Bronchus fibroblast of lung (primary cell): ENCODE measurements at places on chromosomes 1 and 21. TPM values are rescaled to one million over a fixed set of nuclear protein-coding genes. Genes with fewer than 3 reads are reported as not detected.

Gene CSF3R
- total RNA-seq: not detected in 2 replicates

Gene CCDC27
- not detected in 2 replicates for total RNA-seq

Gene ST7L
- total RNA-seq: 11.6 and 13.4 TPM in 2 replicates

Gene RC3H1
- 7.4 and 7.9 TPM in 2 replicates for total RNA-seq

Gene C1orf56
- 3.0 and 3.4 TPM in 2 replicates for total RNA-seq

Gene DYNLT4
- total RNA-seq: not detected in 2 replicates

Gene ARHGEF16
- total RNA-seq: 0.15 and 0.17 TPM in 2 replicates

Gene CD1D
- 0.67 and 0.89 TPM in 2 replicates for total RNA-seq

Gene TRAF5
- total RNA-seq: 2.4 and 2.8 TPM in 2 replicates

Gene MORN1
- 3.7 and 4.0 TPM in 2 replicates for total RNA-seq

Gene CFHR5
- total RNA-seq: not detected in 2 replicates
